ENCODE measurements at places on chromosomes 1 and 21.
A peak's percentile ranks its signal among the peaks of the same experiment; 100 is the strongest.

DNA sequence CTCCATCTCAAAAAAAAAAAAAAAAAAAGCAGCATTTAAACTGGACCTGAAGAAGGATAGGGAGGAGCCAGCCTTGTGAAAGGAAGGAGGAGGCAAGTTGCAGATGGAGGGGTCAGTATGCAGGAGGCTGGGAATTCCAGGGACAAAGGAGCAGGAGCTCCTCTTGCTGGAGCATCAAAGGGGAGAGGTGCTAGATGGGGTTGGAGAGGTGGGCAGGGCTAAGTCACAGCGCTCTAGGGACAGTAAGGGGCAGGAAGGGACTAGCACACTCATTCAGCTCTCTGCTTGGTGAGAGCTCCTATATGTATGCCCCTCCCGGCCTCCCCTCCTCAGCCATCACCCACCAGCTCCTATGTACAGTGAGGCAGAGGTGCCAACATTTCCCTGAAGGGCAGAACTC lies 26.8 kb downstream of the MAP7D1 start:
- DNase-seq = peak; percentile 71

- no peak for DNase-seq
Observed at GRCh38 chr1:48472638-48473037, 634 bp upstream of the SPATA6 start.

DNA sequence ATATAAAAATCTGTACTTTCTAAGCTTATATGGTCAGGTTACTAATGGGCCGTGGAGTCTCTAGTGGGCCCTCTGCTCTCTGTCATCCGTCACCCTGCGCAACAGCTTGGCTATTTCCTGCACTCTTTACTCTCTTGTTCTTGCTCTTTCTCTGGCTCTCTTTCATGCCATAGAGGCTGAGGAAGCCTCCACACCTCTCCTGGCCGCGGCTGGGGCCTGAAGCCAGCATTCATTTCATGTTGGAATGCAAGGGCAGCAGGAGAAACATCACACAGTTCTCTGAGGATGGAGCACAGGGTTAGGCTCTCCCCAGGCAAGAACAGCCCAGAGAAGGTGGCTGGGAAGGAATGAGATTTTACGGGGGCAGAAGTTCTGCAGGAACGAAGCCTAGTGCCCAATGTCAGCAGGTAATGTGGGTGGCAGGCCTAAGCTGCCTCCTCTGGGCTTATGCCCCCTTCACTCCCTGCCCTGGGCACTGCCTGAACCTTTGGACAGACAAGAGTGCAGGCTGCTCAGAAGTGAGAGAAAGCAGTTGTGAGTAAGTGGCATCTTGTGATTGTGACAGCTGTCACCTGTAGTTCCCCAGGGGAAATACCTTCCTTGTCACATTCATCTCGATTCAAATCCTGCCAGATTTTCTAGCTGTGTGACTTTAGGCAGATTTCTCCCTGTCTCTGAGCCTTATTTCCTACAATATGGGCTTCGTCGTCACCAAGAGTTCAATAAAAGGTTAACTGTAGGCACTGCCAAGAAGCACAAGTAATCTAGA lies 3.6 kb upstream of the FHAD1 start:
- DNase-seq = no peak

GRCh38 chr1:230029244-230029941 lies 37.6 kb upstream of the GALNT2 start:
- DNase-seq = peak; percentile 42

DNA sequence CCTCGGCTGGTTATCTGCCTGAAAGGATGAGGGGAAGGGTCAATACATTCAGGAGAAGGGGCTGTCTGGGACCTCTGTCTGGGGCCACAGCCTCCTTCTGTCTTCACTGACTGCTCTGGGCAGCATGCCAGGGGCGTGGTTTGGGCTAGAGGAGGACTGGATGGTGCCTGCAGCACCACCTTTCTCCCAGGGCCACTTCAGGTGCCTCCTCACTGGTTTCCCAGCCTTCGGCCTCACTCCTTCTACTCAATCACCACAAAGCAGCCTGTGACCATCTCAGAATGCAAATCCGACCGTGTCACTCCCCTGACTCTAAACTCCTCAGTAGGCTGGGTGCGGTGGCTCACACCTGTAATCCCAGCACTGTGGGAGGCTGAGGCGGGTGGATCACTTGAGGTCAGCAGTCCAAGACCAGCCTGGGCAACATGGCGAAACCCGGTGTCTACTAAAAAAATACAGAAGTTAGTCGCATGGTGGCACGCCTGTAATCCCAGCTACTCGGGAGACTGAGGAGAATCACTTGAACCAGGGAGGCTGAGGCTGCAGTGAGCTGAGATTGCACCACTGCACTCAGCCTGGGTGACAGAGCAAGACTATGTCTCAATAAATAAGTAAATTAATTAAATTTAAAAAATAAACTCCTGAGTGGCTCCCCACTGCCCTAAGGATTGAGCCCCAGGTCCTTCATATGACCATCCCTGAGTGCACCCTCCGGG lies 50.1 kb upstream of the ECE1 start:
- no peak for DNase-seq

DNA sequence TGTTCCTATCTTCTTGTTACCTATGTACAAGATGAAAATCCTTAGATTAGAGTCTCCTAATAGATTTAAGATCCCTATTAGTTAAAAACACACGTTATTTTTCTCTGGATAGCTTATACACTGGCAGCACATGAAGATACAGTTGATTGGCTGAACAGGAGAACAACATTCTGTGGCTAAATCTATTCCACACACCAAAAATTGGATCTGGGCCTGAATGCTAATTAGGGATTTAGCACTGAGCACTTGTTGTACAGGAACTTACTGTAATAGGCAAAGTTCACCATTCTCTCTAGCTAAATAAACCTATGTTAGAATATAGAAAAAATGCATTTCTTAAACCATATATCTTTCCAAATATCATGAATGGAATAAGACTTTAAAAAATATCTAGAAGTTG lies 117.1 kb upstream of the PTGFR start:
- DNase-seq = no peak

DNA sequence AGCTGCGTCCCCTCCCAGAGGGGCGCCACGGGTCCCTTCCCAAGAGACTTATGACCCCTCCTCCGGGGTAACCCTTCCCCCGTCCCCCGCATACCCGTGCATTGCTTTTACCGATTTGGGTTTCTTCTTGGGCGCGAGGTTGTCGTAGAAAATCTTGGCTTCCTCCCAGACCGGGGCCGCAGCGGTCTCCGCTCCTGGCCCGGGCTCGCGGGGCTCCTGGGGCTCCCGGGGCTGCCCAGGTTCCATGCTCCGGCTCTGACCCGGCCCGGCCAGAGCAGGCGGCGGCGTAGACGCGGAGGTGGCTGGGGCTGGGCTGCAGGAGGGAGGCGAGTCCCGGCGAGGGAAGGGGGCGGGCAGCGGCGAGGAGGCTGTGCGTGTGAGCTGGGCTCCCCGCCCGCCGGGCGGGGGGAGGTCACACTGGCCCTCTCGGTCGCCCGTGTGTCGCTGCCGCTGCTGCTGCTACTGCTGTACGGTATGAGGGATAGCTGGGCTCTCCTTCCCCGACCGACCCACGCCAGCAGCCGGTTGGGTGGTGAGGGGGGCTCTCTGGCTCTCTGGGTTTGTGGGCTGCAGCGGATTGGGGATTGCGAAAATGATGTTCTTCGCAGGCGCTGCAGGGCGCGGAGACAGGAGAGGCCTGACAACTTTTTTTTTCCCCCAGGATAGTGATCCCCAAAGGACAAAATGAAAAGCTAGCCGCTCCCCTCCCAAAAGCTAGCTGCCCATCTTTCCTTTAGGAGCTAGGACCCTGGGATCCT lies at the start of gene NT5C1A:
Gene NT5C1A (minus strand): TSS at position 315 of the 758 bp plus-strand sequence. CDS start 69 bp downstream, at position 246.
- DNase-seq = peak; percentile 60

- no peak for DNase-seq
Observed at GRCh38 chr1:218462116-218462515, 117.0 kb downstream of the TGFB2 start.

DNA sequence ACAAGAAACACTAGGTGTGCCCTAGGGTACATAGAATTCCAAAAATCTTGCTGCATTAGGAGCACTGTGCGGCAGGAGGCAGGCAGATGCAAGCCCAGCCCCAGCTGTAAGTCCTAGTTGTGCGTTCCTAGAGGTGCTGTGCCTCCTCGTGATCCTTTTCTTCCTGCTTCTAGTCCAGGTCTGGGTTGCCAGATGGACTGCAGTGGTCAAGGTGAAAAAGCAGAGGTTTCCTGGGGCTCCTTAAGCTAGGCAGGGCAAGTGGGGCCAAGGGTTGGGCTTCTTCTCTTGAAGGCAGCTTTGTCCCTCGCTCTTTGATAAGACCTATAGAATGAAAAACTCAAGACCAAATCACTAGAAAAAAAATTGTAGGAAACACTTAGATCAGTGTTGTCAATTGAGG lies 21.6 kb upstream of the SLC45A3 start:
- no peak for DNase-seq

GRCh38 chr1:44346184-44346583 lies 8.9 kb downstream of the ERI3 start:
- DNase-seq = no peak

GRCh38 chr1:159188375-159188788 lies 16.3 kb upstream of the ACKR1 start:
- DNase-seq = peak; percentile 97

GRCh38 chr1:34049477-34049876 lies 115.6 kb downstream of the CSMD2 start:
- DNase-seq = no peak

- DNase-seq = no peak
Observed at GRCh38 chr1:16068356-16069270, 4.8 kb downstream of the FAM131C start.

GRCh38 chr1:41380979-41381691 lies 19.9 kb downstream of the FOXO6 start:
- no peak for DNase-seq

DNA sequence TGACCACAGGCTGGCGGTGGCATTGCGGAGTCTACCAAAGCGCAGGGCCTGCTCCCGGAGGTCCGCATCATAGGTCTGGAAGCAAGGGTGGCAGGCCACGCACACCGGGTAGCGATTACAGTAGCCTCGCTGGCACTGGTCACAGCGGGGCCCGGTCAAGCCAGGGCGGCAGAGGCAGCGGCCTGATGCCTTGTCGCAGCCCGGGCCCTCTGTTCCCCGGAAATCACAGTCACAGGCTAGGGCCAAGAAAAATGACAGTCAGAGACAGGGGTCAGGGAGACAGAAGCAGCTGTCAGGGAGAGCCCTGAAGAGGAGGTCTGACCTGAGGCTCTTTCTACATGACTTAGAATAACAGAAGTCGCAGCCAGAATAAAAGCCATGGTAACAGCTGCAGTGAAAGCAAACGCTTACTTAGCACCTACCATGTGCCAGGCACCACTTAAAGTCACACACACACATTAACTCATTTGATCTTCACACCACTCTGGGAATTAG lies 26.4 kb downstream of the LAMB3 start:
- DNase-seq = no peak

DNA sequence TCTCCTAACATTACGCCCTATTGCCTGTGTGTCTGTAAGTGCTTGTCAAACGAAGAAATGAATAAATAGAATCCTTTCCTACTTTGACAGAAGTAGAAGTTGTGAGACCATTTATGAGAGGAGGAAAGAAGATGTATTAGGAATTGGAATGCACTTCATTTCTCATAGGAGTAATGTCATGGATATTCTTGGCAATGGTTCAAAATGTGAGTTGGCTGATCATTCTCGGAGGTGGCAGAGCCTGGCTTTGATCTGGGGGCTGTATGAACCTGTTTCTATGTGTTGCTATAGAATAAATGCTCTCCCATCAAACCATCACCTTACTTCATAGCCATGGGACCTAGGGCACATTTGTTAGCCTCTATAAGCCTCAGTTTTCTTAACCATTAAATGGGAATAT lies 10.1 kb upstream of the SERBP1 start:
- no peak for DNase-seq

DNA sequence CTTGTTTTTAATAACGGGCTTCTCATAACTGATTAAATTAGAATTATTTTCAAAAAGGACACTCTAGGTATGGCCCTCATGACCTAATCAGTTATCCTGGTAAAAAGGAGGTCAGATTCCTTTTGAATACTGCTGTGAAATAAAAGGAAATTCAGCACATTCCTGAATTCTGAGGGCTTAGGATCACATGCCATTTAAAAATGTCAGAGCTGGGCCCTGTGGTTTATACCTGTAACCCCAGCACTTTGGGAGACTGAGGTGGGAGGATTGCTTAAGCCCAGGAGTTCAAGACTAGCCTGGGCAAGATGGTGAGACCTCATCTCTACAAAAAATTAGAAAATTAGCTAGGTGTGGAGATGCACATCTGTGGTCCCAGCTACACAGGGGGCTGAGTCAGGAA lies 18.0 kb upstream of the RABGGTB start:
- DNase-seq = peak; percentile 46
